ENCODE measurements at places on chromosomes 6 and 20.

- DNase-seq, result no peak
Measured at GRCh38 chr6:111770263-111771093, 102.8 kb downstream of the FYN start.

- DNase-seq, result peak; percentile 6
Measured at GRCh38 chr20:46089167-46089416, 670 bp downstream of the NCOA5 start.

- DNase-seq, result no peak
Measured at GRCh38 chr6:115954740-115955139, 106.0 kb downstream of the FRK start.

GRCh38 chr20:55086421-55086820 is 611.0 kb downstream of the DOK5 start:
- DNase-seq, result no peak

DNA sequence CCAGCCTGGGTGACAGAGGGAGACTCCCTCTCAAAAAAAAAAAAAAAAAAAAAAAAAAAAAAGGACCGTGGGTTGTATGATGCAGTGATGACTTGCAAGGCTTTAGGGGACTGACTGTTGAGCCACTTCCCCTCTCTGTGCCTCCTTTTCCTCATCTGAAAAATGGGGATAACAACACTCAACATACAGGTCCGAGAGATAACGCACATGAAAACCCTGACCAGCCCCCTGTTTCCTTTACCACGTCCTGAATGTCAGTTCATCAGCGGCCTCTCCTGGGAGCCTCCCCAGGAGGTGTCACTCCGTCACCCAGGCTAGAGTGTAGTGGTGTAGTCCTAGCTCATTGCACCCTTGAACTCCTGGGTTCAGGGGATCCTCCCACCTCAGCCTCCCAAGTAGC is 3.9 kb downstream of the SLA2 start:
- DNase-seq, result no peak

DNA sequence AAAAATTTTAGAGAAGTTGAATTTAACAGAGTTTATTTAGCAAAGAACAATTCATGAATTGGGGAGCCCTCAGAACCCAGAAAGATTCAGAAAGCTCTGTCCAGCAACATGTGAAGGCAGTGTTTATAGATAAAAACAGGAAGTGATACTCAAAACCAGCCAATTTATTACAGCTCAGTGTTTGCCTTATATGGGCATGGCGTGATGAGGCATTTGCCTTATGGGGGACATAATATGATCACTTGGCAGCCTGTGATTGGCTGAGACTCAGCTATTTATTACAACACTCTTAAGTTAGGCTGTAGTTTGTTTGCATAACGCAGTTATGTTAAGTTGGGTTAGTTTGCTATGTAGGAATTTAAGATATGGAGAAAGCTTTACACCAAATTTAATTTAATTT is 11.5 kb downstream of the HLA-DPA1 start:
- DNase-seq, result no peak

DNA sequence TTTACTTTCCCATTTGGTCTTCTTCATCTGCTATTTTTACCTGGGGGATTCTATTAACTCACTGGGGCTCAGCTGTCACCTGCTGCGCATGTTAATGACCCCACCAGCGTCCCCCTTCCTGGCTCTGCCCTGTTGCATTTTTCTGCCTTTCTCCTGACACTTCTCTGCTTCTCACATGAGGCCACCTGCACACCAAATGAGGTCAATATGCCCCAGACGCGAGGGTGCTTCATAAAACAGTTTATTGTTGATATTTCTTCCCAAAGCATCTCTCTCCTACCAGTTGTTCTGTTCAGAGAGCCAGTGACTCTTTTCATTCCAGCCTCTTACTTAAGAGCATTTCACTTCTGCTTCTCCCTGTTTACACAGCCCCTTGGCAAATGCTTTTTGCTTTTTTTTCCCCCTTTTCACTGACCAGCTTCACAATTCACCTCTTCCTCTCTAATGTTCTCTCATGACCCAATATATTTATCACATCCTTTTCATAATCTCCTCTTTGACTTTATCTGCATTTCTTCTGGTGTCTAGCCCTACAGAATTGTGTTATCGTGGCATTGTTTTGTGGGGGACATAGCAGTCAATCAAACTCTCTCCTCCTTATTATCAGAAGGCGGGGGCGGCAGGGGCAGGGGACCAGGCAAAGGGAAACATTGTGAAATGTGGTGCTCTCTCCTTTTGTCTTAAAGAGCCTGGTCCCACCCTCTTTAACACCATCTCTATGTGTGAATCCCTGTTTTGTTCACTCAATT is 545.8 kb upstream of the CITED2 start:
- DNase-seq, result no peak

- no peak for DNase-seq
Measured at GRCh38 chr20:63972312-63973159, 2.8 kb upstream of the ZNF512B start.

GRCh38 chr6:72216222-72217068 is 330.1 kb downstream of the RIMS1 start:
- DNase-seq, result no peak

GRCh38 chr6:18219591-18219990 is 44.7 kb downstream of the DEK start:
- DNase-seq, result no peak

GRCh38 chr6:7697432-7697819 is 28.5 kb upstream of the BMP6 start:
- no peak for DNase-seq

- DNase-seq, result no peak
Measured at GRCh38 chr20:6767126-6767535, 355 bp upstream of the BMP2 start.

GRCh38 chr20:11826334-11826733 is 91.4 kb upstream of the BTBD3 start:
- no peak for DNase-seq

- peak; percentile 49 for DNase-seq
Measured at GRCh38 chr6:98498866-98499265, 335.5 kb upstream of the POU3F2 start.

DNA sequence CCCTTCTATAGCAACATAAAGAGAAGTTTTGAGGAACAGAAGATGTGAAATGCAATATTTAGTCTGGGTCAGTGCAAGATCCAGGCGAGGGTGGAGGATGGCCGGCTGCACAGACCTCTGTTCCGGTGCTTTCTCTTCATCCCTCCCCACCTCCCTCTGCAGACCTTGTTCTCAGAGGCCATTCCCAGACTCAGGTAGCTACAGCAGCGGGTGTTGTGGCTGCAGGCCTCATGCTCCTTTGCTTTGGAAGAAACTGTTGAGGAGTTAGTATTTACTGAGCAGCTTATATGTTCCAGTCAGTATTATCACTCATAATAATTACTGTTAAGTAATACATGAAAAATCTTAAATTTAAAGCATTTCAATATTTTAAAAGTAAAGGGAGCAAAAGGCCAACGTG is 1.7 kb downstream of the BTN3A3 start:
- DNase-seq, result no peak

DNA sequence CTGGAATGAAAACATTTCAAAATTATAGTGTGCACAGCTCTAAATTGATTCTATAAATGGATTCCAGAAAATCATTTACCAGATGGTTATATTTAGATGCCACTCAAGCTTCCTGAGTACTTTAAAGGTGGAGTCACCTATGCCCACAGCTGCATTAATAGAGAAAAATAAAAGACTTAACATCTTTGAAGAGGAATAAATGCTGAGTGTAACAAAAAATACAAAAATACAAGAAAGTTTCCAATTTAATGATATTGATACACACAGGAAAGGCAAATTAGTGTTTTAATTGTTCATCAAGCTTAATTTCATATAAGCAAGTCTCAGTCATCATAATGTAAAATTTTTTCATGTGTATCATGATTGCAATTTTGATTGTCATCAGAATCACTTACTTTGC is 89.5 kb upstream of the MANEA start:
- DNase-seq, result no peak

- DNase-seq, result no peak
Measured at GRCh38 chr6:88512951-88513350, 346.8 kb upstream of the CNR1 start.

DNA sequence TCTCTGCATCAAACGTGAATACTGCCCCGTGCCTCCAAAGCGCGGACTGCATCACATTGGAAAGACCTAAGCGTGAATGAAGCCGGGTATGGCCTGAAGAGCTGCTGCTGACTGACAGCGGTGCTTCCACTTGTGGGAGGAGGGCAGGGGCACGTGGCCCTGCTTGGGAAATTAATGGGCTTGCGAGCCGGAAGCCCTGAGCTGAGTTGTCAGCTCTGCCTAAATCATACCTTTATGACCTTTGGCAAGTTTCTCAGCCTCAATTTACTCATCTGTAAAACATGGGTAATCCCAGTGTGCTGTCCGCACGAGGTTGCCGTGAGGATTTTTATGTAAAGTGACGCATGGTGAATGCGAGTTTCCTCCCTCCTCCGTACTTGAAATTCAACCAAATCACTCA is 67.0 kb upstream of the FOXQ1 start:
- DNase-seq, result no peak

GRCh38 chr6:30823534-30823865 is 60.8 kb upstream of the DDR1 start:
- no peak for DNase-seq

- DNase-seq, result no peak
Measured at GRCh38 chr6:139257291-139257690, 34.5 kb downstream of the TXLNB start.

- peak; percentile 28 for DNase-seq
Measured at GRCh38 chr6:160248538-160248937, 10.1 kb downstream of the SLC22A2 start.

- no peak for DNase-seq
Measured at GRCh38 chr6:147185216-147185615, 19.0 kb upstream of the STXBP5 start.

DNA sequence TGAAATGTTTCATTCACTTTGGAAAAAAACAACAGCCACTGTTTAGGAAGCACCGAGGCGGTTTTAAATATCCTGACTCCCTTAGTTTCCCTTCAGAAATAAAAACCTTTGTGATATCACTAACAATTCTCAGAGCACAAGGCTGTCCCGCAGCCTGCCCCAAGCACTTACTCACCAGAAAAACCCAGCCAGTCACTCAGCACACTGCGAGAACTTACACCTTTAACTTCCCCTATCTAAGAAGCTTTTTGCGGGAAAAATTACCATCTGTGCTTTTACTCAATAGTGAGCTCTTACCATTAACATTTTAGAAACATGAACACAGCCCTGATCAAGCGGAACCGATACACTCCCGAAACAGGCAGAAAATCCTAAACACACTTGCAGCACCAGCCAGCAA is 9.3 kb downstream of the ZBTB46 start:
- no peak for DNase-seq

DNA sequence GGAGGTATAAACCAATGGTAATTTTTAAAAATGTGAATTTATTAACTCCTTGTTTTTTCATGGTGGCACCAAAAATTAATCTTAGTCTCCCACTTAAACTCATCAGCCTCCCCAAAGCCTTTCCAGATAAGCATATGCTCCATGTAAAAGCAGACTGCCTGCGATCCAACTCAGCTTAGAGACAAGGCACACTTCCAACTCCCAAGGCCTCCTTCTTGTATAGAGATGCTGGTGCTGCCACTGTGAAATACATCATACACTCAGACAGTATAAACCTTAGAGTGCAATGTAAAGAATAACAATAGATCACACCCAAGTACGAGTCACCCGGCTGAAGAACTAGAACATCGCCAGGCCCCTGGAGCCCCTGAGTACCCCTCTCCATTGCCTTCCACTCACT is 2.0 kb downstream of the ANKRD6 start:
- no peak for DNase-seq

- DNase-seq, result no peak
Measured at GRCh38 chr6:56156643-56157042, 90.7 kb downstream of the COL21A1 start.

GRCh38 chr6:150698391-150698790 is 98.7 kb downstream of the PLEKHG1 start:
- no peak for DNase-seq

GRCh38 chr6:30877419-30878262 is 6.7 kb upstream of the DDR1 start:
- peak; percentile 91 for DNase-seq

DNA sequence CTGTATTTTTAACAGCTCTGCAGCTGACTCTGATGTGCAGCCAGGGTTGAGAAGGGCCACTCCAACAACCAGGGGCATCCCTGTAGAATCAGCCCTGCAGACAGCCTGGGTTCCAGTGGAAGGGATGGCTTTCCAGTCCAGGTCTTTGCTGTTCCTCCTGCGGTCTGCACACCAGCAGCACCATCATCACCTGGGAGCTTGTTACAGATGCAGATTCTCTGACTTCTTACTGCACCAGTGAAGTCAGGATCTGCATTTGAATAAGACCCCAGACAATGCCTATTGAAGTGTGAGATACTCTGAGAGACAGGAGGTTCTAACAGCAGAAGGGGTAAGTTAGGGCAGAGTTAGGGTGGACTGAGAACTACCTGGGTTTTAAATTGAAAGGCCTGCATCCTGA is 151.3 kb downstream of the F13A1 start:
- no peak for DNase-seq

DNA sequence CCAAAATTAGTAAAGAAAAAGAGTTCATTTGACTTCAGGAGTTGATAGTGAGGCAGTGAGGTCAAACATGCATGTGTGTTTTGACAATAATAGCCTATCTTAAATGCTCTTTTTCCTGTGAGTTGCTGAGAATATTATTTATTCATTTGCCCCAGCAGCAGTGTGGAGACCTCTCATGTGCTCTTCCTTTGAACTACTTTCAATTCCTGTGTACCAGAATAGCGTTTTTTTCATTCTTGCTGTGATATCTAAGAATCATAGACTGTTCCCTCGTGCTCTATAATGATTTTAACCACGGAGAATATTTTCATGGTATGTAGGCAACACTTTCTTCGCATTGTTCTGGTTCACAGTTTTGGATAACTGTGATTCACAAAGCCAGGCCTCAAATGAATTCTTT is 5.2 kb downstream of the CDYL start:
- DNase-seq, result no peak

DNA sequence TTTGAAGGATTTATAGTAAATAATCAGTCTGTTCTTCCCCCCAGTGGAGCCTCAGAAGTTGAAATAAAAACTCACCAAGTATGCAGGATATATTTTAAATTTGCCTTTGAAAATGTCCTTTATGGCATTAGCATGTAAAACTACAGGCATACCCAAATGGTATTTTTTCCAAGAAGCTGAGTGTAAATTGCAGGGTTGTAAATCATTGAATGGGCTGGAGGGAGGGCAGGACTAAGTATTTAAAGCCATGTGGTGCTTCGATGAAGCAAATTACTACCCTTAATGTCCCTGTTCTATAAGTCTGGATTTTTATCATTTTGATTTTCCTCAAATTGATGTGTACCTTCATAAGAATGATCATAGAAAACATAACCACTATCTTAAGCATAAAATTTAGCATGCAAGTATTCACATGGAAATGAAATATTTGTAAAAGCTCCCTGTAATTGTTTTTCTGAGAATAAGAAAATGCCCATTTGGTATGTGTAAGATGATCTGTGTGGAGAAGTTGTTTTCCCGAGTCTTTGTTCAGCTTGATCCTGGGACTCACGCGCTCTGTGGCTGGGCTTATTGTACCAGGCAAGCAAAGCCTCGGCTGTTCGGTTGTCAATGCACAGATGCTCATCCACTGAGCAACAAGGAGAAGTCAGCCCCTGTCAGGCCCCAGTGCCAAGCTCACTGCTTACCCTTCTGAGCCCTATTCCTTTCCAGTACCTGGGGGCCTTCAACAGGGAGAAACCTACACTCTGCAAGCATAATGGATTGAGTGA is 66.7 kb downstream of the CD164 start:
- DNase-seq, result no peak
